ENCODE measurements at places on chromosomes 7 and 10. TPM values are rescaled to one million over a fixed set of nuclear protein-coding genes. Genes with fewer than 3 reads are reported as not detected.

The PRLHR gene
- 2.0 TPM for total RNA-seq

The C10orf62 gene
- 2.5 TPM for total RNA-seq

The SORCS3 gene
- total RNA-seq, result 16.5 TPM

The SHLD2 gene
- total RNA-seq, result 14.5 TPM

The SCART1 gene
- 4.8 TPM for total RNA-seq

The CYP2C19 gene
- total RNA-seq, result not detected

The ELAPOR2 gene
- total RNA-seq, result 39.2 TPM

The CCDC7 gene
- 84.2 TPM for total RNA-seq

The FAM221A gene
- total RNA-seq, result 16.7 TPM

The ANKRD7 gene
- total RNA-seq, result 4.4 TPM

The FAM25G gene
- total RNA-seq, result not detected

The NAT16 gene
- total RNA-seq, result 3.3 TPM

The BCCIP gene
- 27.3 TPM for total RNA-seq

The TDRD1 gene
- total RNA-seq, result 0.91 TPM

The CYP17A1 gene
- total RNA-seq, result not detected

The PRSS37 gene
- not detected for total RNA-seq

The PRKAG2 gene
- total RNA-seq, result 85.6 TPM

The ITPRID1 gene
- total RNA-seq, result 0.28 TPM

The KCNIP2 gene
- total RNA-seq, result 43.5 TPM

The PRKCQ gene
- total RNA-seq, result 3.4 TPM

The GATA3 gene
- not detected for total RNA-seq

The GPER1 gene
- total RNA-seq, result 10.2 TPM

The CAMK2B gene
- total RNA-seq, result 246 TPM

The C10orf53 gene
- not detected for total RNA-seq

The CASD1 gene
- total RNA-seq, result 57.2 TPM

The EPHB6 gene
- 181 TPM for total RNA-seq

The ADRB1 gene
- total RNA-seq, result 28.9 TPM

The CFAP58 gene
- total RNA-seq, result 0.61 TPM

The TMEM140 gene
- 13.8 TPM for total RNA-seq

The ADD3 gene
- total RNA-seq, result 293 TPM

The PNLIPRP1 gene
- total RNA-seq, result not detected

The H2BK1 gene
- total RNA-seq, result not detected

The DLX5 gene
- total RNA-seq, result 1.2 TPM

The EPO gene
- not detected for total RNA-seq

The UCN3 gene
- total RNA-seq, result not detected

The KCNH2 gene
- total RNA-seq, result 18.9 TPM

The ZNF425 gene
- 7.3 TPM for total RNA-seq

The COL1A2 gene
- 31.9 TPM for total RNA-seq

The EFCAB10 gene
- total RNA-seq, result 3.8 TPM

The CALCR gene
- 0.53 TPM for total RNA-seq

The GALNT17 gene
- total RNA-seq, result 108 TPM

The MACC1 gene
- total RNA-seq, result 0.24 TPM

The TMEM196 gene
- total RNA-seq, result 11.6 TPM

The COL26A1 gene
- total RNA-seq, result 27.3 TPM

The SPDYE9 gene
- total RNA-seq, result not detected

The TSPAN33 gene
- total RNA-seq, result 19.1 TPM

The UNCX gene
- total RNA-seq, result not detected

The INHBA gene
- total RNA-seq, result 1.9 TPM

The NRCAM gene
- total RNA-seq, result 403 TPM

The ADCY1 gene
- 195 TPM for total RNA-seq

The TUBAL3 gene
- 0.95 TPM for total RNA-seq
